ENCODE measurements at places on chromosomes 6 and 20. TPM values are rescaled to one million over a fixed set of nuclear protein-coding genes. Genes with fewer than 3 reads are reported as not detected.

DNA sequence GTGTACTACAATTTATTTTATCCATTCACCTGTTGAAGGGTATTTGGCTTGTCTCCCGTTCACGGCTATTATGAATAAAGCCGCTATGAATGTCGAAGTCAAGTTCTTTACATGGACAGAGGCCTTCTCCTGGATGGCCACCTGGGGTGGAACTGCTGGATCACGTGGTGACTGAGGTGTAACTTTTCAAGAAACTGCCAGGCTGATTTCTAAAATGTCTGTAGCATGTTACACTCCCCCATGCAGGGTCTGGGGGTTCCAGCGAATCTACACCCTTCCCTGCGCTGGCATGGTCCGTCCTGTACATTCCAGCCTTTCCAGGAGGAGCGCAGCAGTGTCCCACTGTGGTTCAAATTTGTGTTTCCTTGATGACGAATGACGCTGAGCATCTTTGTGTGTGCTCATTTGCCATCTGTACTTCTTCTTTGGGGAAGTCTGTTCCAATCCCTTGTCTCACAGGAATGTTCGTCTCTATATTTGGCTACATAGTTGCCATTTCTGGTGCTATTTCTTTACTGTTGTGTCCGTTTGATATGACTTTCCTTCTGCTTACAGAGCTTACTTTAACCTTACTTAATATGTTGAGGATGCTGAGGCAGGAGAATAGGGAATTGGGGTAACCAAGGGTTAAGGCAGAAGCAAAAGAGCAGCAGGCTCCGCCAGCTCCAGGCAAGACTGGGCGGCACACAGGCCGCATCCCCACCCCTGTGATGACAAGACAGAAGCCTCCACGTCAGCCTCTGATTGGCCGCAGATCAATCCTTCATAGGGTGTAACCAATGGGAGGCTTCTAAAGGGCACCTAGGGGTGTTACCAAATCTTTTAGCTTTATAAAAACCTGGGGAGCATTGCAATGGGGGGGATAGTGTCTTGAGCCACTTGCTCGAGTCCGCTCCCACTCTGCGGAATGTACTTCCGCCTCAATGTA, 106.6 kb downstream of the TAF4 start:
- H3K4me1 ChIP-seq: no peaks in the 10 kb centered on the region
- peaks cover 19% of the 10 kb centered on the region for H3K27me3 ChIP-seq
- DNase-seq: no peak
- no peak overlapping the region for H3K27ac ChIP-seq

DNA sequence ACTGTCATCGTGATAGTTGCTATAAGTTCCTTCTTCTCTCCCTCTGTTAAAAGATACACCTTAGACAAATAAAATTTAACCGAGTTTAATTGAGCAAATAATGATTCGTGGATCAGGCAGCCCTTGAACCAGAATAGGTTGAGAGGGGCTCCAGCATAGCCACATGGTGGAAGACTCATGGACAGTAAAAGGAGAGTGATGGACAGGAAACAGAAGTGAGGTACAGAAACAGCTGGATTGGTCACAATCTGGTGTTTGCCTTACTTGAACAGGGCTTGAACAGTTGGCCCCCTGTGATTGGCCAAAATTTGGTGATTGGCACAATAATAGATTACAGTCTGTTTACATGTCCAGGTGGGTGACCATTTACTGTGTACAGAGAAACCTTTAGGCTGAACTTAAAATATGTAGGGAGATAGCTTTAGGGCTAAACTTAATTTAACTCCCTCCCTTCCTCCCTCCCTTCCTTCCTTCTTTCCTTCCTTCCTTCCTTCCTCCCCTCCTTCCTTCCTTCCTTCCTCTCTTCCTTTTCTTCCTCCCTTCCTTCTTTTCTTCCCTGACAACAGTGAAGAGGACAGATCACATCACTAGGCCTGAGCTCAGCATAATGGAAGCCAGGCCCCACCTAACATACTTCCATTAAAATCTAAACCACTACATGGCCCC, 531.8 kb upstream of the JARID2 start:
- H3K27ac ChIP-seq: no peak overlapping the region
- no peak overlapping the region for H3K4me3 ChIP-seq
- H3K4me1 ChIP-seq: peaks cover 6% of the 10 kb centered on the region
- DNase-seq: no peak

Gene FAM209A
- total RNA-seq: 0.50 TPM

GRCh38 chr20:47421076-47421475, 64.6 kb upstream of the ZMYND8 start:
- no peak overlapping the region for H3K4me3 ChIP-seq
- H3K27me3 ChIP-seq: no peaks in the 10 kb centered on the region
- DNase-seq: no peak
- H3K4me1 ChIP-seq: peaks cover 16% of the 10 kb centered on the region

Gene CDS2
- total RNA-seq: 55.7 TPM

Gene RSPO3
- total RNA-seq: not detected

Gene GTSF1L
- not detected for total RNA-seq

Gene E2F3
- 43.8 TPM for total RNA-seq

DNA sequence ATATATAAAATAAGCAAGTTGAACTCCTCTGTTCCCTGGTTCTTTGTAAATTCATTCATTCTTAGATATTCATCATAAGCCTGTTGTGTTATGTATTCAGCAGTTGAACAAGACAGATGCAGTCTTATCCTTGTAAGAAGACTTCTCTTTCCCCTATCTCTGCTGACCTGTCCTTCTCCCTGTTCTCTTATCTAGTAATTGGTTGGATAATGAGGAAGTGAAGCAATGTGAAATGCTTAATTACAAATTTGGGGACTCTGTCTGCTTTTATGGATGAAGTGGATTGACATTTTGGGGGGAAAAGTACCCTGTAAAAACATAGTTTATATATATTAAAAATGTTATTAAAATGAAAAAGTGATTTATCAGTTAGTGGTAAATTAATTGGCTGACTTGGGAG, 37.0 kb downstream of the CDKAL1 start:
- no peak overlapping the region for H3K4me3 ChIP-seq
- H3K27me3 ChIP-seq: no peaks in the 10 kb centered on the region
- no peak overlapping the region for H3K27ac ChIP-seq
- peaks cover 12% of the 10 kb centered on the region for H3K4me1 ChIP-seq
- peaks cover 5% of the 10 kb centered on the region for H3K36me3 ChIP-seq

Gene ZSCAN16
- total RNA-seq: 11.8 TPM

Gene SPATA25
- 0.41 TPM for total RNA-seq

DNA sequence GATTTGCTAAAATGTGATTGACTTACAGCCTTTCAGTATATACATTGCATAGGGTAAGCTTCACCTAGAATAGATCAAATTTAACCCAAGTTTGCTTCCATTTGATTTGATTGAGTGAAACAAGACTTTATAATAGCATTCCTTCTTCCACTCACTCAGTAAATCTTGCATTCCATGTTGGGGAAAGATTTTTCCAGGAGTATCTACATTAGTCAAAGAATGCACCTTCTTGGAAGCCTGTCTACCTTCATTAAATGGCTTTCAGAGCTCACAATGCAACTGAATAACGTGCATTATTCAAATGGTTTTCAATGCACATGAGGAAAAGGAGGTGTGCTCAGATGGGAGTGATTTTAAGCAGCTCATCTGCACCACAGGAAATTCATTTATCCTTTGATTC, 38.3 kb upstream of the TSHZ2 start:
- no peak overlapping the region for H3K4me3 ChIP-seq
- no peak for DNase-seq
- no peaks in the 10 kb centered on the region for H3K27me3 ChIP-seq
- no peak overlapping the region for H3K27ac ChIP-seq
- no peaks in the 10 kb centered on the region for H3K4me1 ChIP-seq

Gene IL17F
- total RNA-seq: not detected

DNA sequence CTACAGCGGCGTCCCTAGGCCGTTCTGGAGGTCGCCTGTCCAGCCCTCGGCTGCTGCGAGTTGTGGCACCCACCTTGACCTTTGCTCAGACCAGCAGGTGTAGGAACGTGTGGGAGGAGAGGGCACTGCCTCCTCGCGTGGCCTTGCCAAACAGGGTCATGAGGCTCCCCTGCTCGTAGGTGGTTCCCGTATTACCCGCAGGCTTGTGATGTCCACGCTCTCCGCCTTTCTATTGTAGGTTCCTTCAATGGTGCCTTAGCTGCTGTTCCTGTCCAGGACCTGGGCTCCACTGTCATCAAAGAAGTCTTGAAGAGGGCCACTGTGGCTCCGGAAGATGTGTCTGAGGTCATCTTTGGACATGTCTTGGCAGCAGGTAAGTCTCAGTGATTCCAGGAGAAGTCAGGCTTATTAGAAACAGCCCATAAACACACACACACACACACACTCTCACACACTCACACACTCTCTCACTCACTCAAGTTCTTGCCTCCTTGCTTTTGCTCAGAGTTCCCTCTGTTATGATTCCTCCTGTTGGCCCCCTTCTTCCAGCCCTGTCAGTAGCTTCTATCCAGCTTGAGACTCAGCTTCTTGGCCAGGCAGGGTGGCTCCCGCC, 942 bp downstream of the ACAT2 start:
- peak overlapping the region; percentile 99 for H3K27ac ChIP-seq
- DNase-seq: no peak
- peaks cover 6% of the 10 kb centered on the region for H3K27me3 ChIP-seq
- peak overlapping the region; percentile 95 for H3K4me3 ChIP-seq
- H3K36me3 ChIP-seq: peaks cover 45% of the 10 kb centered on the region

GRCh38 chr20:62205618-62206387, 14.3 kb downstream of the HRH3 start:
- DNase-seq: no peak
- no peak overlapping the region for H3K4me3 ChIP-seq
- peaks cover 3% of the 10 kb centered on the region for H3K27me3 ChIP-seq
- H3K36me3 ChIP-seq: peaks cover 3% of the 10 kb centered on the region
- H3K4me1 ChIP-seq: no peaks in the 10 kb centered on the region

- H3K4me1 ChIP-seq: peaks cover 20% of the 10 kb centered on the region
- H3K27ac ChIP-seq: no peak overlapping the region
- no peak overlapping the region for H3K4me3 ChIP-seq
Measured at GRCh38 chr6:88374553-88374952, 208.4 kb upstream of the CNR1 start.

Gene ENPP5
- 0.68 TPM for total RNA-seq

Gene PRRT1
- 3.1 TPM for total RNA-seq

DNA sequence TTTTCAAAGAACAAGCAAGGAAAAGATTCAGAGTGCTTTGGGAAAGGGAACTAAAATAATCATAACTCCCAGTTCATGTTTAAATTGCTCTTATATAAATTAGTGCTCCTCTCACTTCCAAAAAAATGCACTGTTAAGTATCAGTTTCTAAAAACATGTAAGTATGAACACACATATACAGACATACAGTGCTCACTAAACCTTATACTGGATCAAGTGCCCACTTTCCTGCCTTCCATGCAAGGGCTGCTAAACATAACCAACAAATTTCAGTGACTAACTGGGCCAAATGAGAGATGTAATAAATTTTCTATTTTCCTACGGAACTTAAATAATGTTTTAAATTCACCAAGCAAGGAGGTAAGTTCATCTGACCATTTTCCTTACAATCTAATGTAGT, 6.4 kb downstream of the TFAP2A start:
- no peak for DNase-seq
- peaks cover 92% of the 10 kb centered on the region for H3K27me3 ChIP-seq
- H3K36me3 ChIP-seq: peaks cover 8% of the 10 kb centered on the region
- H3K4me3 ChIP-seq: peak overlapping the region; percentile 90

Gene GSTA3
- total RNA-seq: not detected

DNA sequence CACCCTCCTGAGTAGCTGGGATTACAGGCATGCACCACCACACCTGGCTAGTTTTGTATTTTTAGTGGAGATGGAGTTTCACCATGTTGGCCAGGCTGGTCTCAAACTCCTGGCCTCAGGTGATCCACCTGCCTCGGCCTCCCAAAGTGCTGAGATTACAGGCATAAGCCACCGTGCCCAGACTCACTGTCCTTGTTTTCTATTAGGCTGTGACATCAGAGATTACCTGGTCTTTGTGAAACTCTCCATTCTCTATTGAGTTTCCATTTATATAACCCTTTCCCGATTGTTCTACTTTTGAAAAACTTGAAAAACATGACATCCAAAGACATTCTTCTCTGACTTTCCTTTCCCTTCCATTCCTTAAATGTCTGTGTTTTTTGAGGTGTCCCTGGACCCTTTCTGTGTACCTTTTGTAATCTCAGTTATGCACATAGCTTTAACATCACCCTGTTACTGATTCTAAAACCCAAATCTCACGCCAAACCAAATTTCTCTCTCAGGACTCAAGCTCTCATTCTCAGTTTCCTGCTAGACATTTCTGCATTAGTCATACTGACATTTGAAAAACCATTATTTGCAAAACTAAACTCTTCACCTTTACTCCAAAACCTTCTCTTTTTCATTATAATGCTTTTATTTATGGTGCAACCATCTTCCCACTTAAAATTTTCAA, 137.0 kb downstream of the KHDC1L start:
- peaks cover under 1% of the 10 kb centered on the region for H3K36me3 ChIP-seq
- H3K4me1 ChIP-seq: peaks cover 22% of the 10 kb centered on the region
- no peak overlapping the region for H3K4me3 ChIP-seq
- no peaks in the 10 kb centered on the region for H3K27me3 ChIP-seq
- H3K27ac ChIP-seq: no peak overlapping the region

- H3K4me3 ChIP-seq: no peak overlapping the region
- H3K4me1 ChIP-seq: no peaks in the 10 kb centered on the region
- no peak overlapping the region for H3K27ac ChIP-seq
Measured at GRCh38 chr6:7899101-7899888, 11.3 kb downstream of the TXNDC5 start.

- peaks cover 35% of the 10 kb centered on the region for H3K4me1 ChIP-seq
- no peak overlapping the region for H3K27ac ChIP-seq
- H3K27me3 ChIP-seq: no peaks in the 10 kb centered on the region
- H3K36me3 ChIP-seq: peaks cover 21% of the 10 kb centered on the region
Measured at GRCh38 chr6:138520463-138520862, 21.2 kb upstream of the NHSL1 start.

- no peak for DNase-seq
- no peaks in the 10 kb centered on the region for H3K27me3 ChIP-seq
- no peaks in the 10 kb centered on the region for H3K4me1 ChIP-seq
- H3K36me3 ChIP-seq: no peaks in the 10 kb centered on the region
- H3K27ac ChIP-seq: no peak overlapping the region
Measured at GRCh38 chr6:66838764-66839163, 1131.7 kb upstream of the EYS start.

DNA sequence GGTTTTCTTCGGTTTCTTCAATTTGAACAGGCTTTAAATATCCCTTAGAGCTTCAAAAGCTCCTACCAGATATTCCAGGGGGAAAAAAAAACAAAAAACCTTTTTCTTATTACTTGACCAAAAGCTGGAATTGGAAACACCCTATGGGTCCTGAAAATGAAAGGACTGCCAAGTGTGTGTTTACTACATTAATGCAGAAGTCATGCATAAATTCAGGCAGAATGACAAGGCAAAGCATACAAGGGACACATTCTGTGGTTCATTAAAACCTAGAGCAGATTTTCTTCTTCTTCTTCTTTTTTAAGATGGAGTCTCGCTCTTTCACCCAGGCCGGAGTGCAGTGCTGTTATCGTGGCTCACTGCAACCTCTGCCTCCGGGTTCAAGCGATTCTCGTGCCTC, 119.1 kb downstream of the GMDS start:
- no peaks in the 10 kb centered on the region for H3K36me3 ChIP-seq
- DNase-seq: no peak
- H3K27me3 ChIP-seq: no peaks in the 10 kb centered on the region
- no peak overlapping the region for H3K4me3 ChIP-seq
- peaks cover 7% of the 10 kb centered on the region for H3K4me1 ChIP-seq
